Activated naive CD4-positive, alpha-beta T cell treated with anti-CD3 and anti-CD28 coated beads for 36 hours (primary cell): ENCODE measurements at places on chromosomes 12 and 14.

DNA sequence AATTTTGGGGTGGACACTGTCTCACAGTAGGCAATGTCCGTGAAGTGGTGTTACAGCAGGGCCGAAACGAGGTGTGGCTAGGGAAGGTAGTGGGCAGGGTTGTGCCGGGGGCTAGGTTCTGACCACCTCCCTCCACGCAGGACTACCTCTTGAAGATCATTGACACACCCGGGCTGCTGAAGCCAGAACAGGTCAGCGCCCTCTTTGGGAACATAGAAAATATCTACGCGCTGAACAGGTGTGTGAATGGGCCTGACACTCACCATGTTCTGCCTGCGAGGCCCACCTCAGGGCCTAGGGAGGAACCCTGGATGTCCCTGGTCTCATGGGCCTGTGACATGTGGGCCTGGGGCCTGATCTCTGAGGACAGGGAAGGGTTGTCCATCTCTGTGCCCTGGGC is 24.6 kb downstream of the PLEKHG3 start:
- H3K36me3 ChIP-seq, result no peaks in the 10 kb centered on the region
- no peaks in the 10 kb centered on the region for H3K27me3 ChIP-seq
- DNase-seq, result no peak
- peaks cover 13% of the 10 kb centered on the region for H3K4me1 ChIP-seq
- H3K4me3 ChIP-seq, result no peak overlapping the region
- no peak overlapping the region for H3K27ac ChIP-seq

DNA sequence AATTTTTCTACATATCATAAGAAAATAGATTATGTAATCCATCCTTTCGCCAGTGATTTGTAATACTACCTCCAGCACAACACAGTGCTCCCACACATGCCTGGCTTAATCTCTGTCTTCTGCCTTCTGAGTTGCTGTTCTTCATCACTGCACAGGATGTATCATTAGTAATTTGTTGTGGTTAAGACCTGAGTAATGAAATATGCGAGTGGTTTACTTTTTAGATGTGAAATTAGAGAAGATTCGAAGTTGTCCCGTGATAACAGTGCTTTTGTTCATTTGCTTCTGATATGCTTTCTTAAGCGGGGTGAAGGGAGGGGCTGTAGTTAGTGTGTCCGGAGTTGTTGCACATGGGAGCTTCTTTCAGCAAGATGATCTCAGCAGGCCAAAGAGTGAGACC is 18.1 kb downstream of the KRT85 start:
- H3K4me3 ChIP-seq, result no peak overlapping the region
- H3K27me3 ChIP-seq, result no peaks in the 10 kb centered on the region
- no peak for DNase-seq
- H3K27ac ChIP-seq, result no peak overlapping the region

DNA sequence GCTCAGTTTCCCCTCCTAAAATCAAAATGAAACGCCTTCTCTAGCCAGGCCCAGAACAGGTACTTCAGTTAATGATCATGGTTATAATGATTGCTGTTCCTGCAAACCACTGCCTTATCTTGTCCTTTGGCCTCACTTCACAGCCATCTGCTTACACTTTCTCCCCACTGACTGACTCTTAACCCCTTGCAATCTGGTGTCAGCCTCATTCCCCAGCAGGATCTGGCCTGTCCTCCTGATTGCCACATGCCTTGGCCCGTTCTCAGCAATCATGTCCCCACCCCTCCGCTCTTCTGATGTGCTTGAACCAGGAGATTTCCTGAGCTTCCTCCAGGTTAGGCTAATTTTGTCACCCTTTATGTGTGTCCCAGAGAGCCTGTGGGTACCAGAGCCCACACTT is 64.5 kb downstream of the KCNA1 start:
- no peaks in the 10 kb centered on the region for H3K4me1 ChIP-seq
- no peak for DNase-seq
- no peak overlapping the region for H3K4me3 ChIP-seq

- no peak overlapping the region for H3K4me3 ChIP-seq
- H3K27me3 ChIP-seq, result peaks cover 35% of the 10 kb centered on the region
- no peak overlapping the region for H3K27ac ChIP-seq
- no peaks in the 10 kb centered on the region for H3K36me3 ChIP-seq
- no peak for DNase-seq
Observed at GRCh38 chr12:106106061-106106566, 32.6 kb downstream of the NUAK1 start.

- no peak overlapping the region for H3K4me3 ChIP-seq
- no peak overlapping the region for H3K27ac ChIP-seq
- peaks cover 12% of the 10 kb centered on the region for H3K4me1 ChIP-seq
- DNase-seq, result no peak
- H3K36me3 ChIP-seq, result no peaks in the 10 kb centered on the region
- H3K27me3 ChIP-seq, result no peaks in the 10 kb centered on the region
Observed at GRCh38 chr14:39219075-39219499, 14.6 kb upstream of the MIA2 start.

- no peak overlapping the region for H3K4me3 ChIP-seq
- H3K4me1 ChIP-seq, result peaks cover 15% of the 10 kb centered on the region
- H3K27me3 ChIP-seq, result no peaks in the 10 kb centered on the region
- peak overlapping the region; percentile 13 for H3K27ac ChIP-seq
Observed at GRCh38 chr12:113302886-113303640, 31.8 kb downstream of the SLC8B1 start.

DNA sequence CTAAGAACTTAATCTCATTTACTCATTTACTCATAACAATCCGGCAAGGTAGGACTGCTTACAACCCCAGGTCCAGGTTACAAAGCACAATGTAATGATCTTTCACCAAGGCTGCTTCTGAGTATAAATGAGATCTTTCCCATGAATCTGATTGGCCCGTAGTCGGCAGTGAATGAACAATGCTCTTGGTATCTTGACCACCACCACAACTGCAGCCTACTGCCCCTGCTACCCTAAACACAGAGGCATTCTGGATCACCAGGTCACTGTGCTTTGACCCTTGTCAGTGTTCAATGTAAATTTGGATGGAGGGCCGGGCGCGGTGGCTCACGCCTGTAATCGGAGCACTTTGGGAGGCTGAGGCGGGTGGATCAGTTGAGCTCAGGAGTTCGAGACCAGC is 15.9 kb downstream of the FAM181A start:
- no peak overlapping the region for H3K4me3 ChIP-seq
- H3K27me3 ChIP-seq, result peaks cover 7% of the 10 kb centered on the region
- DNase-seq, result no peak
- H3K27ac ChIP-seq, result no peak overlapping the region
- peaks cover 7% of the 10 kb centered on the region for H3K4me1 ChIP-seq

DNA sequence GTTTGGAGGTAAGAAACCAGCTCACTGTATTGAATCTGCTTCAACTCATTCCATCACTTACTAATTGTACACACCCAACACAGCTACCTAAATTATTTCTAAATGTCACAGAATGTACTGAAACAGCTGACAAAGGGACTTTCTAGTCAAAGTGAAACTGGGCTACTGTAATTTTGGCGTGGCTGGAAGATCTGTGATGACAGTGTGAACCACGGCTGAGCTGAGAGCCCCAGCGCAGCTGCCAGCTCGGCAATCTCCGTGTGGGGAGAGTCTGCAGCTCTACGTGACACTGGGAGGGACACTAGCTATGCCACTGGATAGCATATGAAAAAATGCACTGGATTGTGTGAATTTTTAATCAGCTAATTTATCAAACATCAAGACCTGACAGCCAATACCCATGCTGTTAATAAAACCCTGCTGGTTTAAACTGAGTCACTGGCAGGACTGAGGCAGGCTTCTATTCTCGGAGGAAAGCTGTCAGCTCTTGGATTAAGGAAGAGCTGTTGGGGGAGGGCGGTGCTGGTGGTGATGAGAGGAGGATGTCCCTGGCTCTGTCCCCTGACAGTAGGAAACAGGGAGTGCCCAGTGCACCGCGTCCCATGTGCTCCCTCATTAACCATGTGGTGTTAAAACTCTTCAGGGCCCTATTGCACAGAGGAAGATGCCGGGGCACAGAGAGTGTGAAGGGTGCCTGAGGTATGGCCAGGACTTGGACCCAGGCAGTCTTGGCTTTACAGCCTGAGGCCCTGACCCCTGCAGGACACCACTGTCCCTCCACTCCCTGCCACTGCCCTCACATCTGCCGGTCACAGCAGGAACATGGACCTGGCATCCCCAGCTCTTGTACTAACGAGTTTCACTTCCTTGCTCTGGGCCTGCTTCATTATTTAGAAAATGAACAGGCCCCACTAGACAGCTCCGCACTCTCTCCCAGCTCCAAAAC is 13.3 kb downstream of the SLC15A4 start:
- DNase-seq, result no peak
- H3K4me3 ChIP-seq, result no peak overlapping the region
- H3K36me3 ChIP-seq, result peaks cover 48% of the 10 kb centered on the region
- H3K4me1 ChIP-seq, result peaks cover 17% of the 10 kb centered on the region
- H3K27me3 ChIP-seq, result no peaks in the 10 kb centered on the region
- H3K27ac ChIP-seq, result no peak overlapping the region

DNA sequence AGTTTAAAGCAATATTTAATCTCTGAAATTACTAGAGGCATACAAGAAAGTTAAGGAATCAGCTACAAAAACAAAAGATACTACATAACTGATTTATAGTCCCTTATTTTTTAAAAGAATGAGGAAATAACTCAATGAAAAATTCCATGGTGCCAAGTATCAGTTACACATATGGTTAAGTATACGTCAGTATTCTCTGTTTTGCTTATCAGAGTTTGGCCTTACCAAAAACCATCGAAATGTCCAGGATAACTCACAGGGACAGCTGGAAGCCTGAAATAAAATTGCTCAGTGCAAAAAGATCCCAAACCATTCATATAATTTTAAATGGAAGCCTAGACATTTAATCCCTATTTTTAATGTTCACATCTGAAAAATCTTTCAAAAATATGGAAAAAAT is 3.6 kb downstream of the CFL2 start:
- peaks cover 16% of the 10 kb centered on the region for H3K4me1 ChIP-seq
- H3K4me3 ChIP-seq, result no peak overlapping the region
- no peak for DNase-seq
